AG08395 (cell line): ENCODE measurements at places on chromosomes 7 and 10.

DNA sequence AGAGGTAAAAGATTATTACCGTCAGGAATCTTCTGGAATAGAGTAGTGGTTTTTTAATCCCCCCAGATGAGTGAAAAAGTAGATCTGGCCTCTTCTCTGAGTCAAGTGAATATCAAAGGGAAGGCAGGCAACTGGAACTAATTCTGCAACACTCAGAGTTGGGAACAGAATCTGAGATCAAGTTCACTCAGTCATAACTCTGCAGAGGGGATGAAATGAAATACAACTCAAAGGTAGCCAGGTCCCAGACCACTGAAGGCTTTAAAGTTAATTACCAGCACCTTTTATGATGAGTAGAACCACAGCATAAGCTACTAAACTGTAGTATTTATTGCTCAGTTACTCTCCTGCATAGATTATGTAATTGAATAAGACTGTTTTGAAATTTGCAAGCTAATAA lies 455.6 kb upstream of the AKR1E2 start:
- DNase-seq = no peak

GRCh38 chr10:88322324-88323063 lies 260.6 kb downstream of the RNLS start:
- no peak for DNase-seq

DNA sequence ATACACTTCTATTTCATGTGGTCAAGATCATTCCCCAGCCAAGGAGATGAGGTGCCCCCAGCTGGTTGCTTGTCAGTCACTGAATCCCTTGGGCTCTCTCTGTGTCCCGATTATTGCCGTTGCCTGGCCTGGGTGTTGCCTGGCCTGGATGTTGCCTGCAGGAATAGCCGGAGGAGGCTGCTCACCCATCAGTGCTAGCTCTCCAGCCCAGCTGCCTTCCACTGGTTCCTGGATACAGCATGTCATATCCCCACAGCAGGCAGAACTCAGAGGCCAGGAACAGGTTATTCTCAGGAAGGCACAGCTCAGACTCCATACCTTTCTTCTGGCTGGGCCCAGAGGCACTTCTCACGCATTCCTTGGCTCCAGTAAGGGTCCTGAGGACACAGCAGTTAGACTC lies 542.1 kb upstream of the MGMT start:
- DNase-seq = no peak

- no peak for DNase-seq
Observed at GRCh38 chr7:4079956-4080355, 602.1 kb upstream of the FOXK1 start.

DNA sequence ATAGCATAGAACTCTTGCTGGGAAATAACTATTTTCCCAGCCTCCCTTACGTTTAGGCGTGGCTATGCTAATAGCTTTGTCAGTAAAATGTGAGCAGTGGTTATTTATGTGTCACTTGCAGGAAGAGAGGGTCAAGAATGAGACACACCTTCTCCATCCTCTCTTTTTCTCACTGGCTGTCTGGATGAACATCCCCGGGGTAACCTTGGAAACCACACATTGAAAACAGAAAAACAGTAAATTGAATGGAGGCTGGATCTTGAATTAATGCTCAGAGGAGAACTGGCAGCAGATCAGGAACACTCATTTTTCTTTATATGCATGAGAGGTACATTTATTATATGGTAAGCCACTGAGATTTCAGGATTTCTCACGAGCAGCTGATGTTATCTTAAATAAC lies 127.6 kb downstream of the DNAJB9 start:
- no peak for DNase-seq

DNA sequence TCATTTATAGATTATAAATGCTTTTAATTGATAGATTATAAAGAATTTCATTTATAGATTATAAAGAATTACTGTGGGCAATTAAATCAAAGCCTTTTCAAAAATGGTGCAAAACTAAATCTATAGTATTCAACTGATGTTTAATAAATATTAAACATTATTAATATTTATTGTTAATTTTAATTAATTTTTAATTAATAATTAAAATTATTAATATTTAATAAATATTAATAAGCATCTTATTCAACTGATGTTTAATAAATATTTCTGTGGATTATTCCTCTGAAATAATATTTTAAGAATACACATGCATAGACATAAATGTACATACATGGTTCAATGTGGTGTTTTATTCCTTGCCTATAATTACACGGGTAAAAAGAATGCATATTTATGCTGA lies 346.8 kb downstream of the PCDH15 start:
- no peak for DNase-seq

GRCh38 chr7:42133321-42133720 lies 103.7 kb downstream of the GLI3 start:
- DNase-seq = no peak

DNA sequence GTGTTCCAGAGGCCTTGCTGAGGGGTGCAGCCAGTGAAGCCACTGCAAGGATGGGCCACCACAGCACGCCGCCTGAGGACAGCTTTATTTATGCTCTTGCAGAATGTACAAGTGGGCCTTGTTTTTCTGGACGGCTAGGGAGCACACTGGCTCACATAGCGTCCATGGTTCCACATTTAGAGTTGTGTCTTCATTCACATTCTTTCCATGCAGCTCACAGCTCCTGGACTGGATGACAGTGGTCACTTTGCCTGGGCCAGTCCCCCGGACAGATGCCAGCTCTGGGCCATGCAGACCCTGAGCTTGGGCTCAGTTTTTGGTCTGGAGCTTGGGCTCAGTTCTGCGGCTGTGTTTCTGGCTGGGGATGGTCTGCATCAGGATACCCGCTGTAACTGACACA lies 2.6 kb upstream of the C10orf71 start:
- DNase-seq = no peak

DNA sequence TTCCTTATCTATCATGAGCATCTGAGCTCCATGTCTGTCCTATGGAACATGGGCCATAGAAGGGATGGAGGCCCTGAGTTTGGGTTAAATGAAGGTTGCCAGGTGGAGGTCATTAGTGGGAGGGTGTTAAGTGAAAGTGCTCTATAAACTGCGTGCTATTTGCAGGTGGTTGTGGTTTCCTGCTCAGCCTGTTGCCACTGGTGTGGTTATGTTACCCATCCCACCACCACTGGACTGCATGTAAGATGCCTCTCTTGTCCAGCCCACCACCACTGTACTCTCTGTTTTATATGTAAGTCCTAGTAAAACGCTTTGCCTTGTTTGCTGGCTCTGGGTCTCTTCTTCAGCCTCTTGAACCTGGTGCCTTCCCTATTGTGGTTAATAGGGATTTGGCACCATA lies 711.2 kb downstream of the SORCS3 start:
- DNase-seq = no peak

DNA sequence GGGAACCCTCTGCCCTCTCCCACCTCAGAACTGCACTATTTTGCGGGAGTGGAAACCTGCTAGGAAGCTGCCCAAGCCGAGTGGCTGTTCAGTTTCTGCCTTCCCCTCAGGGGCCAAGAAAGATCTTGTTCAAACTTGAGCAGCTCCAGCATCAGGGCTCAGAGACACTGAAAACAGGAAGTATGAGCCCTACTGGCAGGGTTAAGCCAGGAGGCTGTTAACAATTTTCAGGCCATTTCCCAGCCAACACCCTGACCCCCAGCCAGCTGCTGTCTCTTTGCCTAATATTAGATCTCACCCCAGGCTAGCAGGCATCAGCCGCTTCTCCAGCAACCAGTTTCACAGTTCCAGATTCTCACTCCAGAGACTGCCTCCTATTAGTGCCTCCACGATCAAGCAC lies 9.2 kb downstream of the PLAU start:
- peak; percentile 58 for DNase-seq

DNA sequence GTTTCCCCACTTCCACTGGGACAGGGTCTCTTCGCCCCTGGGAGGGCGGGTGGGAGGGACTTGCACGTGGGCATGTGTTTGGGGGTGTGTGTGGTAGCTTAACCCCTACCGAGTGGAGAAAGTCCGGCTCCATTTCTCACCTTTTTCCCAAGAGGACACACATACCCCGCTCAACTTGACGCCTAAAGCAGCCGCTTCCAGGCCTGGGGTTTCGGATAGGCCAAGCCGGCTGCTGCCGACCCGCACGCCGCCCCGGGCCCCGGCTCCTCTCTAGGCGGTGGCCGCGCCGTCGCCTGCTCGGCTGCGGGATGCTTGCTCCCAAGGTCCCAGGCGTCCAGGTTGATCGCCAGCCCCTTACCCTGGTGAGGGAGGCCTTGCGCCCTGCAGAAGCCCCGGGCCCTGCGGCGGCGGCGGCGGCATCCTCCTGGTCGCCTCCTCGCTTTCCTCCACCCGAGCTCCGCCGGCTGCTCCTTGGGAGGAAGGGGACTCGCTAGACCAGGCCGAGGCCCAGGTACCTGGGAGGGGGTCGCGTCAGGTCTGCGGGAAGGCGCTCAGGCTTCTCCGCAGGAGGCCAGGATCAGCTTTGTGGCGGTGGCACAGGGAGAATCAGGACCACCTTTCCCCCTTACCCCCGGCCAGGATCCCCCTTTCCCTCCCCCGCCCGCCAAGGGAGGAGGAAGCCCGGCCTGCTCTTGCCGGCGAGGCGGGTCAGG lies 3.2 kb upstream of the GATA3 start:
- DNase-seq = no peak

- no peak for DNase-seq
Observed at GRCh38 chr7:111836592-111836991, 274.3 kb upstream of the IMMP2L start.

DNA sequence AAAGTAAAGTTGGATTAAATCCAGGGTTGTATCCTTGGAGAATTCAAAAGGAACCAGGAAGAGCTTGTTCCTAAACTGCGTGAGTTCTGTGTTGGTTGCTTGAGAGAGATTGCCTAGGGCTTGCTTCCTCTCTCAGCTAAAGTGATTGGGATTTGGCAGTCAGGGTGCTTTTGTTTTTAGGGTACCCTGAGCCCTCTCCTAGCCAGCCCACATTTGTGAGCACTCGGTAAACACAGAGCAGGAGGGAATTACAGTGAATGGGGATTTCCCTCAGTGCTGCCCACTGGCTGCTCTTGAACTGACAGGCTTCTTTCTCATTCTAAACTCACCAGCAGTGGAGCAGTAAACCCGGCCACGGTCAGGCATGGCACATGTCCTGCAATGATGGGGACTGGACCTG lies 146.9 kb downstream of the TPST1 start:
- peak; percentile 19 for DNase-seq

- DNase-seq = no peak
Observed at GRCh38 chr10:86375204-86375603, 8.6 kb upstream of the GRID1 start.

DNA sequence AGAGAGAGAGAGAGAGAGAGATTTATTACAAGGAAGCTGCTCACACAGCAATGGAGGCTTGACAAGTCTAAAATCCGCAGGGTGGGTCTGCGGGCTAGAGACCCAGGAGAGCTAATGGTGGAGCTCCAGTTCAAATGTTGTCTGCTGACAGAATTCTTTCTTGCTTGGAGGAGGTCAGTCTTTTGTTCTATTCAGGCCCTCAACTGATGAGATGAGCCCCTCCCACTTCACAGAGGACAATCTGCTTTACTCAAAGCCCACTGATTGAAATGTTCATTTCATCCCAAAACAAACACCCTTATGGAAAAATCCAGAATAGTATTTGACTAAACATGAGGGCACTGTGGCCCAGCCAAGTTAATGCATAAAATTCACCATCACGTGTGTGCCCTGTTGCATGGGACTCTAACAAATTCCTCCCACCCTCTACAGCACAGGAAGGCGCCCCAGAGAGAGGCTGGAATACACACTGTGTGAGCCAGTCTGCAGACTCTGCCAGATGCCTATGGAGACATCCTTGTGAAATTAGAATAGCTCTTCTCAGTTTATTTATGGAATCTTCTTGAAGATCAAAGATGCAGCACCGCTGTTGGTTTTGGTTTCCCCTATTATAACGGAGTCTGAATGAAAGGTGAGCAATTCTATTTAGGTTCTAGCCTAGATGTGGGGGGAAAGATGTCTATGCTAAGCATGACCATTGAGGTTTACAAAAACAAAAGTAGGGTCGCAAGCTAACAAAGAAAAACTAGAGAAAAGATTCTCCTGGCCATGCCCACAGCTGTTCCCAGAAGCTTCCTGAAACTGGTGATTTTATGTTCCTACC lies 123.0 kb upstream of the SFMBT2 start:
- no peak for DNase-seq

- peak; percentile 7 for DNase-seq
Observed at GRCh38 chr10:8130973-8131911, 76.8 kb downstream of the GATA3 start.

DNA sequence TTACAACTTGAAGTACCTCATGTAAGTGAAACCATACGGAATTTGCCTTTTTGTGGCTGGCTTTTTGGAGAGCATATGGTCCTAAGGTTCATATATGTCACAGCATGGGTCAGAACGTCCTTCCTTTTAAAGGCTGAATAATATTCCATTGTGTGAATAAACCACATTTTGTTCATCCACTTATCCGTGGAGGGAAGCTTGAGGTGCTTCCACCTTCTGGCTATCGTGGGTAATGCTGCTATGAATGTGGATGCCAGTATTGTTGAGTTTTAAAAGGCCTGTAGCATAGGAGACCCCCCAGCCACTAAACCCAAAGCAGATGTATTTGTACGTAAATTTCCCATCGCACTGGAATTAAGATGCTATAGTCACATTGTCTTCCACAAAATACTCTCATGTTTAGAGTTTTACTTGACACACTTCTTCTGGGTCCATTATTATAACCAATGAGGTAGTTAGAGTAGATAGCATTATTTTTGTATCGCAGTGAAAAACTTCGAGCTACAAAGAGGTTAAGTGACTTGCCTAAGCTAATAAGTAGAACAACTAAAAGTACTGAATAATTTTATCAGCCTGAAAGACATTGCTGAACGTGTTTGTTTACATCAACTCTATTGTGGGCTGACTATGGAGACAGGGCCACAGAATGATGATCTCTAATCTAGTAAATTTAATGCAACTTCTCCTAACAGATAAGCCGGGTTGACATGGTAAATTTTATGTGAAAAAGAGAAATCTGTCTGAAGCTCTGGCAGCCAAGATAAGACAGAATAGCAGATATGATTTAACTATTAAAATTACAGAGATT lies 183.0 kb upstream of the CTBP2 start:
- peak; percentile 30 for DNase-seq

GRCh38 chr10:89625041-89625765 lies 19.8 kb downstream of the PANK1 start:
- DNase-seq = no peak

- DNase-seq = no peak
Observed at GRCh38 chr10:28410420-28411135, 107.7 kb upstream of the MPP7 start.

DNA sequence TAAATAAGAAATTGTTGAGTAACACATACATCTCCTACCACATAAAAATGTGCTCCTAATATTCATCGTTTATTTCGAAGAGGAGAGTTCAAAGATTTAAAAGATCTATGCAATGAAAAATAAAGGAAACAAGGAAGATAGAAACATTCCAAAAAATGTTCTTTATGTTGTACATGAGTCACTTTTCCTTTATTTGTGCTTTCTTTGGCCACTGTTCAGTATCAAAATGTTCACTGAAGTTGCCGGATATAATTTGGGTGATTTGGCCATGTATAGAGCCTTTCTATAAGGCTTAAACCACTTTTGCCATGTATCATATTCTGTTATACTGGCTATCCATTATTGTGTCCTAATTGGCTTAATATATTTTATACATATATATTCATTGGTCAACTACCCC lies 62.9 kb upstream of the PRR15 start:
- DNase-seq = no peak
